ENCODE measurements at places on chromosomes 1 and 21. TPM values are rescaled to one million over a fixed set of nuclear protein-coding genes. Genes with fewer than 3 reads are reported as not detected.

The ATP1A4 gene
- total RNA-seq = 2.0 TPM

The CFHR1 gene
- total RNA-seq = not detected

The GNAT2 gene
- total RNA-seq = not detected

The SLC25A24 gene
- 9.4 TPM for total RNA-seq

The ADAMTS5 gene
- total RNA-seq = 0.52 TPM

The LY9 gene
- not detected for total RNA-seq

The TFF1 gene
- not detected for total RNA-seq

The RPS27 gene
- 491 TPM for total RNA-seq

The GNG12 gene
- total RNA-seq = 22.2 TPM

All from dorsolateral prefrontal cortex (tissue), 122 donors.